ENCODE measurements at places on chromosomes 13 and 19.

DNA sequence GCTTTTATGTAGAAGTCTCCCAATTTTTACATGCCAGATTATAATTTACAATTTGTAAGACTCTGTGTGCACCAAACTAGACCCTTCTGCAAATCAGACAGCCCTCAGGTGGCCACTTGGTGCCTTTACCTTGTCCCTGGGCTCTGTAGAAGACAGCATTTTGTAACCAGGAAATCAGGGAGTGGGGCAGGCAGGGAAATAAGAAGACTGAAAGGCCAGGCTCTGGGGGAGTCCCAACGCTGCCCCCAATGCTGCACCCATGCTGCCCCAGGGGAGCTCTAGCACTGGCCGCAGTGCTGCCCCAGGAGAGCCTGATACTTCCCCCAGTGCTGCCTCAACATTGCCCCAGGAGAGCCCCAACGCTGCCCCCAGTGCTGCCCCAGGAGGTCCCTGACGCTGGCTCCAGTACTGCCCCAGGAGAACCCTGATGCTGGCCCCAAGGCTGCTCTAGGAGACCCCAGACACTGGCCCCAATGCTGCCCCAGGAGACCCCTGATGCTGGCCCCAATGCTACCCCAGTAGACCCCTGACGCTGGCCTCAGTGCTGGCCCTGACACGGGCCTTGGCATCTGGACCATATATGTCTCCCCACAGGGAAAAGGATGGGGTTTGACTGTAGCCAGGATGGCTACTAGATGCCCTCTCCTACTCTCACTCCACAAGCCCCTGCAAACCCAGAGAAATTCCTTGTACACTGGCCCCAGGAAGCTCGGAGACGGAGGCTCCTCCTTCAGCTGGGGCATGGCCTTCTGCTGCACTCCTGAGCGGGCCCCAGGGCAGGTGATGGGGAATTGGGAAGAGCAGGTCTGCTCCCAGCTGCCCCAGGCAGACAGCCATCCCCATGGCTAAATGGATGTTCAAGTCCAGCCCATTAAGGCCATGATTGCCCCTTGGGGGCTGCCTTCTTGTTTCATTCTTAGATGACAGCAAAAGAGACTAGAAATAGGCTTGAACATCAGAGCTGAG lies 23.6 kb downstream of the VSTM2B start:
- DNase-seq = no peak

DNA sequence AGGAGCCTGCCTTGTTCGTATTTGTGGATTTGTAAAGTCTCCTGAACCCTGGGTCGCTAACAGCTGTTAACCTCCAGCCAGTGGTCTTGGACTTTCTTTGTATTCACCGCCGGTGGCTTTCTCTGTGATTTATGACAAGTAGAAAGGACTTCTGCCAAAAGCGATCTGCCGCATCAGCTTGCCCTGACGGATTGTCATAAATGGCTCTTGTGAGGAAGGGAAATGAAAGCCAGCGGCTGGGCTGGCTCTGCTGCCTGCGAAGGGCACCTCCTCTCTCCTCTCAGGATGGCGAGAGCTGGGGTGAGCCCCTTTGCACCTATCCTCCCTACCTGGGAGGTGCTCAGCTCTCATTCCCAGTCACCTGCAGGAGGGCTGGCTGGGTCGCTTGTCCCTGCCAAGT lies 25.6 kb downstream of the DHRS12 start:
- DNase-seq = no peak

DNA sequence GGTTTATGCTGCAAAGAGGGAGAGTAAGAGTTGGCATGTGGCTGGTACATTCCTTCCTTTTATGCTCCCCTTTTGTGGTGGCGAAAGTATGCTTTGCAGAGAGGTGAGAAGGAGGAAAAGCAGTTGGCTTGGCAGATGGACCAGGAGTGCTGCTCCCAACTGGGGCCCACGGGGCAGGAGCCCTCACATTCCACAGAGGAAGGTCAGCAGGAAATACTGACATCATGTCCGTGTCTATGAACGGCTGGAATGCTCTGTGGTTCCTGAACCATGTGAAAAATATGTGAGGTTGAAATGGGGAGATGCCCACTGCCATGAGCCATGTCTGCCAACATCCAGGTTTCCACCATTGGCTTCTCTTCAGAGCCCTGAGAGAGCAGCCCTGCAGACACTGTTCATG lies 33.3 kb upstream of the GAS6 start:
- DNase-seq = peak; percentile 89

GRCh38 chr13:26957182-26957581 lies 196.6 kb upstream of the GPR12 start:
- DNase-seq = no peak

GRCh38 chr19:31127134-31127967 lies 221.9 kb downstream of the TSHZ3 start:
- peak; percentile 89 for DNase-seq

- DNase-seq = no peak
Observed at GRCh38 chr13:19673473-19674430, 40.3 kb downstream of the MPHOSPH8 start.

- DNase-seq = no peak
Observed at GRCh38 chr13:58950911-58951310, 1212.8 kb downstream of the DIAPH3 start.

DNA sequence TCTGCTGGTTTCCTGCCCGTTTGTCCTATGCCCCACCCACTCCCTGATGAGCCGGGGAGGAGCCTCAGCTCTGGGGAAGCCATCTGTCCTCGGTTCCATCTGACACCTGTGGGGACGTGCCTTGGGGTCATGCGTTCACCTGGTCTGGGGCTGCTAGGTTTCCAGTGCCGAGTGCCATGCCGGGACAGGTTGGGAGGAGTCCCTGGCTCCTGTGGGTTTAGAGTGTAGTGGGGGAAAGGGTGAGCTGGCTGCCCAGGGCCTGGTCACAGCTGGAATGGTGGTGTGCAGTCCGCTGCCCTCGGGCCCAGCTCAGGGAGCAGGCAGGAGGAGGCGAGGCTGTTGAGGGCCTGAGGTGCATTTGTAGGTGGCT lies 2.5 kb downstream of the KDM4B start:
- DNase-seq = no peak

- no peak for DNase-seq
Observed at GRCh38 chr13:113398963-113399754, 35.2 kb upstream of the GRTP1 start.

DNA sequence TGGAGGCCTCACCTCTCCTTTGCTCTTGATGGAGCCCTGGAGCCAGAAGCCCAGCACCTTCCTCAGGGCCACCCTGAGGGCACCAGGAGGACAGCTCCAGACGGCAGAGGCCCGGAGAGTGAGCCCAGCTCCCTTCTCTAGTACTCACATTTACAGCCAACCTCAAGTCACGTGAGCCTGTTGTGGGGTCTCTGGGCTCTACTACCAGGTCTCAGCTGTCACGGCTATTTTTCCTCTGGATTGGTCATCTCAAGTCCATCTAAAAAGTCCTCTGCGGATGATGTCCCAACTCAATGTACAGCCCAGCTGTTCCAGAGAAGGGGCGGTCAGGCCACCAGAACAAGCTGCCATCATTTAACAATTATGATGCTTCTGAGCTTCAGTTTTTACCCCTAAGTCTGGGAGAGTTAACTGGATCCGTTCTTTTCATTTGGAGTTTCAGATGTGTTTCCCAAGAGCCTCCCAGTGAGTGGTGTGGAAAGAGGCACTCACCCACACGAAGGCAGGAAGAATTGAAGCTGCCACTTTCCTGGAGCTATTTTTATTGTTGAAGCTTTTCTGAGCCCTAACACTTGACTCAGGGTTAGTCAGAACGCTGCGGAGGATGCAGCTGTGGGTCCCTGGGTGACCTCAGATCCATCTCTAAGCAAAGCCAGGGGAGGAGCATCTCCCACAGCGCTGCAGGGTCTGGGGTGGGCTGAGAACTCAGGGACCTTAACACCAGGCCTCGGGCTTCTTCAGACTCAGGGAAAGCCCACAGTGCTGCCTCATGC lies 143.5 kb upstream of the UBL3 start:
- DNase-seq = peak; percentile 49

DNA sequence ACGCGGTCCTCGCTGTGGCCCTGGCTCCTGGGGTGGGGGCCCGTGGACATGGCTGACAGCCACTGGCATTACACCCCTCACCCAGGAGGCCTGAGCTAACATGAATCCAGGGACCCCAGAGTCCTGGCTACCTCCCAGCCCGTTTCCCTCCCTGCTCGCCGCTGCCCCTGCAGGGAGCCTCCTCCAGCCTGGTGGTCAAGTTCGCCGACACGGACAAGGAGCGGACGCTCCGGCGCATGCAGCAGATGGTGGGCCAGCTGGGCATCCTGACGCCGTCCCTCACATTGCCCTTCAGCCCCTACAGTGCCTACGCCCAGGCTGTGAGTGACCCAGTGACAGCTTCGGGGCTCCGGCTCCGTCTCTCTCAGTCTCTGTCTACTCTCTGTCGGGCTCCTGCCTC lies 56.6 kb downstream of the CELF5 start:
- DNase-seq = no peak

DNA sequence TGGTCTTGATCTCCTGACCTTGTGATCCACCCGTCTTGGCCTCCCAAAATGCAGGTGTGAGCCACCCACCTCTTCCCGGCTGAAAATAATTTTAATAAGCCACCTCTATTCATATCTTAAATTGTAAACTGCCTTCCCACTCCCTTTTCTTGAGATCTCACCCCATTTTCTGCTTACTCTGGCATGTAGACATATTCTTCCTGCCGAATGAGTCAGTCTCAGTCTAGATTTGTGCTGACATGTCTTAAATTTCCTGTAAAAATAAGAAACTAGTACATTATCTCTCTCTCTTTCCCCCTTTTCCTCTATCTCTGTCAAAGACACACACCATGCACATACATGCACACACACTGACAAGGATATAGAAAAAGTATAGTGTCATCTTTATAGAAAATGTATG lies 60.9 kb downstream of the THSD1 start:
- DNase-seq = no peak

- DNase-seq = no peak
Observed at GRCh38 chr13:68030152-68030809, 800.1 kb upstream of the PCDH9 start.

DNA sequence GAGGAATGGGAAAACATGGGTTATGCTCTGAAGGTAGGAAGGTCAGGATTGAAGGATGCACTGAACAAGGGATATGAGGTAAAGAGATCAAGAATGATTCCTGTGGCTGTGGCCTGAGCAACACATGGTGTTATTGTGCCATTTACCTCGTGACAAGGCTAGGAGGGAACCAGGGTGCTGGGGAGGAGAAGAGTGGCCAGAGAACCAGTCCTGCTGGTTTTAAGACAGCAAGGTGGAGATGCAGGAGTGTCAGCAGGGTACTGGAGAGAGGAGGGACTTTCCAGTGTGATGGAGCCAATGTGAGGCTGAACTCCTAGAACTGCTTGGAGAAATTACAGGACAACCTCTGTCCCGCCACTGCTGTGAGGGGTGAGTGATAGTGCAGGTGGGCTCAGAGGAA lies 282.4 kb downstream of the MYO16 start:
- DNase-seq = no peak

- DNase-seq = no peak
Observed at GRCh38 chr13:31350560-31350959, 150.8 kb downstream of the B3GLCT start.

DNA sequence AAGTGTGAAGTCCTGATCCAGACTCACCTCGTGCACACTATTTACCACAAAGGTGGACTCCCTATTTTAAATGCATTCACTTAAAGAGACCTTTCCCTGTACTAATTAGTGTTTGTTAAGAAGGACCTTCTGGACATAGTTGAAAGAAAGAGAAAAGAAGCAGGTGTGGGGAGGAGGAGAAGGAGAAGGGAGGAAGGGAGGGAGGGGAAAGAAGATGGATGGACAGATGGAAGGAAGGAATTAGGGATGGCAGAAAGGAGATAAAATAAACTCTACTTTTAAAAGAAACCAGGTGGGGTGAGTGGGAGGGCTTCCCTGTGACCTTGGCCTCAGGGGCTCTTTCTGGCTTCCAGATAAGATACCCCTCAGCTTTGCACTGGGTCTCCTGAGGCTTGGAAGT lies 21.4 kb downstream of the ZNF175 start:
- DNase-seq = no peak

- no peak for DNase-seq
Observed at GRCh38 chr13:76764429-76764828, 121.8 kb downstream of the KCTD12 start.
